ENCODE measurements at places on chromosomes 12 and 14.

- DNase-seq: no peak
Observed at GRCh38 chr14:52596861-52597260, 44.2 kb downstream of the GPR137C start.

- no peak for DNase-seq
Observed at GRCh38 chr14:58243790-58244555, 670 bp upstream of the PSMA3 start.

DNA sequence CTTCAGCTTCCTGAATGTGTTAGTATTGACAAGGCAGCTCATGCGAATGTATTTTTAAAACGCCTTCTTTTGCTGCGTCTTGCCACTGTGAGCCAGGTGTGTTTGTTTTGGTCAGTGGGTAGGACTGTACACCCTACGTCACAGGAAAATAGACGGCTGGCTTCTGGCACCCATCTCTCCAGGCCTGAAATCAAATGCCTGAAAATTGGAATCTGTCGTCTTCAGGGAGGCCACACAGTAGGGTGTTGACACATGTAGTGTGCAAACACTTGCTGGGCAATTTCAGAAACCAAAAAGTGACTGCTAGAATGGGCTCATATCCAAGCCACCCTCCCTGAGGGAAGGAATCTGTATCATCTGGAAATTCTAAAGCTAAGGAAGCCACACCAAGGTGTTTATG, 209.3 kb downstream of the TTC8 start:
- no peak for DNase-seq

GRCh38 chr12:10097521-10097920, 1.3 kb downstream of the CLEC1A start:
- peak; percentile 23 for DNase-seq

- DNase-seq: peak; percentile 93
Observed at GRCh38 chr12:45234139-45234865, 18.4 kb downstream of the ANO6 start.

DNA sequence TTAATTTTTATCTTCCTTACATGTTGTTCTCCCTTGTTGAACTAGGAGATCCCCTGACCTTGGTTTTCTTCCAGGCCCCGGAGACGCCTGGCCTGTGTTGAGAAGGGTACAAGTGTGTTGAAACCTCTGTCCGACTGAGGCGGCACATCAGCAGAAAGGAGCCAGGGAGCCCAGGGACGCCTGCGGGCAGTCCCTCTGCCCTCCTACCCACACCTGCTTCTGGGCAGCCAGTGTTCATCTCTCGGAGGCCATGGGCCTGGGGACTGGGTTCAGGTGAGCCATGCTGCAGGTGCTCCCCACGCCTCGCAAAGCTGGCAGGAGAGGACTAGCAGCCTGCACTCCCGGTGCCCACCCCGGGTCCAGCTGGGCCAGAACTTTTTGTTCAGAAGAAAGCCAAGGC, 39.9 kb upstream of the EIF5 start:
- no peak for DNase-seq

- DNase-seq: no peak
Observed at GRCh38 chr12:83161456-83161855, 474.8 kb downstream of the TMTC2 start.

GRCh38 chr12:47189728-47190127, 110.0 kb upstream of the AMIGO2 start:
- DNase-seq: no peak

GRCh38 chr12:27003421-27004381, 10.5 kb downstream of the TM7SF3 start:
- DNase-seq: no peak

DNA sequence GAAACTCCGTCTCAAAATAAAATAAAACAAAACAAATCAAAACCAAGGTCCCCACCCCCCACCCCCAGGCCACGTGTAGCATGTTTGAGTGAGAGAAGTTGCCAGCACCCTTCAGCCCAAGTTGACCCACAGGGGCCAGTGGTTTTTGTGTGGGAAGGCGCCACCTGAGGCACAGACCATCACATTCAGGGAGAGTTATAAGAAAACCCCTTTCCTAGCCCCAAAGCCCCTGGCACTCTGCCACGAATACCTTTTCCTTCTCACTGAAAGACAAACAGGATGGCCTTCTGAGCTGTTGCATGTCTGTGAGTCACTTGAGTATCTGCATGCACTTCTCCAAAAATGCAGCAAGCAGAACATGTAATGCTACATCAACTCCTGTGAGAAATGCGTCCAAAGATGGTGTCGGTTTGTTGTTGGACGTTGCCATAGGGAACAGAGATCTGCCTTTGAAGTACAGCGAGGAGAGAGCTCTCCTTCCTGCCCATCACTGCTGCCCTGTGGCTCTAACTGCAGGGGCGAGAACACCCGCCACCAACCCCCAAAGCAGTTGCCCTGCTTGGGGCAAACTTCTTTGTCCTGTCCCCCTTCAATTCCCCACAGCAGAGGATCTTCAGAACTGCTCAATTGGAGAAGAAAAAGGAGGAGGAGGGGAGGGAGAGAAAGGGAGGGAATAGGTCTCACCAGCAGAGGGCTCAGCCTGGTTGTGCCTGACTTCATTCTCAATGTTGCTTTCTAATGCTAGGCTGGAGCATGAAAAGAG, 2.7 kb upstream of the TRAF3 start:
- DNase-seq: no peak

GRCh38 chr14:91636604-91637003, 95.3 kb downstream of the CATSPERB start:
- DNase-seq: no peak

DNA sequence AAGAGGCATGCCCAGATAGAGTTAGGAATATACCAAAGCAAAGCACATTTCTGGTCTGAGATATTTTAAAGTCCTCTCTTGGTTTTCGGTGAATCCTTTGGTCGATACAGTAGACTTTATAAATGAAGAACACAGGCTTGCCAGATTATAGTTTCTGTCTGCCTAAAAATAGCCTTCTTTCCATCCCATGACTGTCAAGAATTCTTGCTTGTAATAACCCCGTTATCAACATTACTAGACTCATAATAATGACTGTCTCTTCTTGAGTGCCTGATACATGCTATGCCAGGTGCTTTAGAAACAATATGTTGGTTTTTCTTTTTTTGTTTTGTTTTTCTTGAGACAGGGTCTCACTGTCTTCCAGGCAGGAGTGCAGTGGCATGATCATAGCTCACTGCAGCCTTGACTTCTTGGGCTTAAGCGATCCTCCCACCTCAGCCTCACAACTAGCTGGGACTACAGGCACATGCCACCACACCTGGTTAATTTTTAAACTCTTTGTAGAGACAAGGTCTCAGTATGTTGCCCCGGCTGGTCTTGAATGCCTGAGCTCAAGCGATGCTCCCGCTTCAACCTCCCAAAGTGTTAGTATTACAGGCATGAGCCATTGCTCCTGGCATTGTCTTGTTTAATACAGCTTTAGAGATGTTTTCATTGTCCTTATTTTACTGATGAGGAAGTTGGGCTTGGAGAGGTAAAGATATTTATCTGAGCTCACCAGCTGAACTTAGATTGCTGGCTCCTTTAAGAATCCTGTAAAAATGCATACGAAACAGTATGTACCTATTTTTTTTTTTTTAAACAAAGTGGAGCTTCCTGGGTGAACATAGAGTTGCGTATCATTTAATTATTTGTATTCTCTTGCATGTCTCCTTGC, 30.4 kb downstream of the CHST11 start:
- DNase-seq: no peak

- no peak for DNase-seq
Observed at GRCh38 chr12:131607658-131608447, 103.0 kb upstream of the SFSWAP start.

Data from AG09309 (cell line).